ENCODE measurements at places on chromosomes 1 and 21.

- no peak for DNase-seq
Measured at GRCh38 chr1:246679794-246680177, 44.4 kb upstream of the SCCPDH start.

DNA sequence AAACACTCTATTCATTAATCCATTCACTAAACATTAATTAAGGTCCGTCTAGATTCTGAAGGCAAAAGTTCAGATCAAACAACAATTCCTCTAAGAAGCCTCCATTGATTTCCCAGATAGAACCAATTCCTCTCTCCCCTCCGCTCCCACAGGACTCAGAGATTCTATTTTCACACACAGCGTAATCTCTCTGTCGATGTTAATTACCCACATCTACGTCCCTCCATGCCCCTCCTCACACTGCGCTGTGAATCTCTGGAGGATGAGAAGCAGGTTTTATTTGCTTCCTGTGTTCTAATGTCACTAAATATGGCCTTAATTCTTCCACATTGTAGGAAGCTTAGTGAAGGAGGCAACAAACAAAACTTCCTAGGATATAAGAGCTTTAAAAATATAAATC, 306.7 kb downstream of the DSCAM start:
- no peak for DNase-seq

DNA sequence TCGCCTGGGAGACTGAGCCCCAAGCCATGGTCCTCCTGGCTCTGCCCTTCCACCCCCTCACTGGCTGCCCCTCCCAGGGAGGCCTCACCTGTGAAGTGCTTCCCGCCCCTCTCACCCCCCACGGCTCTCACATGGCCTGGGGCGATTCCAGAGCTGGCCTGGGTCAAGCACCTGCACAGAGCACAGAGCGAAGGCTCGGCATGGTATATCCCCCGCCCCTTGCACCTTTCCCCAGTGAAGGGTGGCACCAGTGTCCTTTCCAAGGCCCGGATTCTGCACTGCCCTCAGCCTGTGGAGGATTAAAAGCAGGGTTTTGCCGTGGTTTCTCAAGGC, 1.1 kb upstream of the AJAP1 start:
- DNase-seq, result no peak

GRCh38 chr1:26993237-26994019, at the start of gene TRNP1:
TSS of gene TRNP1 (plus strand) at chr1:26993692. CDS start at chr1:26993787, 95 bp downstream.
- peak; percentile 83 for DNase-seq

DNA sequence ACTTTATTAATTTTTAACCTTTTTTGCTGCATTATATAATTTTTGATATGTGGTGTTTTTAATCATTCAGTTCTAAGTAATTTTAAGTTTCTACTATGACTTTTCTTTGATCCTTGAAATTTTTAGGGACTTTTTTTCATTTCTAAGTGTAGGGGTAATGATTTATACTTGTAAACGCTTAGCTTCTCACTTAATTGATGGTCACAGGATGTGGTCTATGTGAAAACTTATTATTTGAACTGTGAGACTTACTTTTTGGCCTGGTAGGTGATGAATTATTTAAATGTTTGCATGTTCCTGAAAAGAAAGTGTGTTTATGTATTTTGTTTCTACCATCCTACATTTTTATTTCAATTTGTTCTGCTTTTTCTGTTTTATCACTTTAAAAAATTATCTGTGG, 17.2 kb downstream of the ALPL start:
- no peak for DNase-seq
